AG08395 (cell line): ENCODE measurements at places on chromosomes 13 and 19.

DNA sequence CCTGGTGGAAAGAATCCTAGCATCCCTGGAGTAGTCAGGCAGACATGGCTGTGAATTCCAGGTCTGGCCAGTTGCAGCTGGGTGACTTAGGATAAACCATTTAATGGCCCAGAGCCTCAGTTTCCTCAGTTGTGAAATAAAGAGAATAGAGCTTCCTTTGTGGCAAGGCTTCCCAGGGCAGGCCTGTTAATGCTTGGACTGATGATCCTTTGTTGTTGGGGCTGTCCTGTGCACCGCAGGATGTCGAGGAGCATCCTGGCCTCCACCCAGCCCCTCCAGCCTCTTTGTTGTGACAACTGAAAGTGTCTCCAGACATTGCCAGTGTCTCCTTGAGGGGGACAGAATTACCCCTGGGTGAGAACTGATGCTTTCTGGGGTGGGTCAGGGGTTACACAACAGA, 16.3 kb downstream of the LYL1 start:
- no peak for DNase-seq

DNA sequence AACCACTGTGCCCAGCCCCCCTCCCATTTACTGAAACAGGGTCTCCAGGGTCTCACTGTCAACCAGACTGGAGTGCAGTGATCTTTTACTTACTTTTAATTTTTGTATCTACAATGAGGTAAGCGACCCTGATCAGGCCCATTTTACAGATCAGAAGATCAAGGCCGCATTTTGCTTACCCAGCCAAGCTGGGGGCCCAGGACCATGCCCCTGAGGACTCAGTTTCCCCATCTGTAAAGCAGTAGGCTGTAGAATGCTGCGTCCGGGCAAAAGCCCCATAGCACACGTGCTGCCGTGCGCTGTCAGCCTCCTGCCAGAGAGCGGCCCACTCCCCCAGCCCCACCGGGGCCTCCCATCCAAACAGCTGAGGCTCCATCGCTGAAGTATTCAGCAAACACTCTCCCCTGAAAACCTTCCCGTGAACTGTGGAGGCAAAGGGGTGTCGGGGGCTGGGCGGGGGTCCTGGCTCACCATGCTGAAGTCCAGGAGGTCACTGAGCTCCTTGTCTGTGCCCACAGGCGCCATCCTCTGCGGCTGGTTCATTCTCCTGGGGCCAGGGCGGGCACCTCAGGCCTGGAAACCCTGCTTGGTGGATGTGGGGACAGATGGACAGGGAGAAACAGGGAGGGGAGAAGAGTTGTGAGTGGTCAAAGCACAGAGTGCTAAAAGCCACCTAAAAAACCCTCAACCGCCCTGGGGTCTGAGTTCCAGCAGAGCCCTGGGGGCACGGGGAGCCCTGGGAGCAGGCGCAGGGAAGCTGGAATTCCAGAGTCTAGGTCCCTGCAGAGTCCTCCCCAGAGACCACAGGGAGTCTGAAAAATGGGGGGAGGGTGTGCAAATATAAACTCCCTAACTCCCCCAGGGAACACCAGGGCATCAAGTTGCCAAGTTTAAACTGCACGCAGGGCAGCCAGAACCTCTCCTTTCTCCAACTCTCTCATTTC, 2.4 kb downstream of the TCF3 start:
- no peak for DNase-seq

GRCh38 chr13:62207388-62207787, 791.7 kb upstream of the PCDH20 start:
- no peak for DNase-seq

DNA sequence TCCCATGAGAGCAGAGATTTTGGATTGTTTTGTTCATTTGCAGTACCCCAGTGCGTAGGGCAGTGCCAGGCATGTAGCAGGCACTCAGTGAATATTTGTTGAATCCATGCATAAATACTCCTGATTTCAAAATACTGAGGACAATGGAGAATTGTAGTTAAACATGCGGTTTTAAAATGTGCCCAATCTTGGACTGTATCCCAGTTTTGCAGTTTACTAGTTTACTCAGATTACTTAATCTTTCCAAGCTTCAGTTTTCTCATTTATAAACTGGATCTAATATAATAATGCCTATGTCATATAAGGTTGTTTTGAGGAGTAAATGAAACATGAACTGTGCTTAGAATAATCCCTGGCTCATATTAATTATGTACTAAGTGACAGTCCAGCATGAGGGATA, 39.0 kb downstream of the RCBTB2 start:
- peak; percentile 33 for DNase-seq
